ENCODE measurements at places on chromosomes 13 and 19.
A peak's percentile ranks its signal among the peaks of the same experiment; 100 is the strongest.

- no peak for DNase-seq
Measured at GRCh38 chr19:31629579-31630363, 280.5 kb upstream of the TSHZ3 start.

GRCh38 chr19:28949535-28949934, 263.4 kb downstream of the UQCRFS1 start:
- no peak for DNase-seq

DNA sequence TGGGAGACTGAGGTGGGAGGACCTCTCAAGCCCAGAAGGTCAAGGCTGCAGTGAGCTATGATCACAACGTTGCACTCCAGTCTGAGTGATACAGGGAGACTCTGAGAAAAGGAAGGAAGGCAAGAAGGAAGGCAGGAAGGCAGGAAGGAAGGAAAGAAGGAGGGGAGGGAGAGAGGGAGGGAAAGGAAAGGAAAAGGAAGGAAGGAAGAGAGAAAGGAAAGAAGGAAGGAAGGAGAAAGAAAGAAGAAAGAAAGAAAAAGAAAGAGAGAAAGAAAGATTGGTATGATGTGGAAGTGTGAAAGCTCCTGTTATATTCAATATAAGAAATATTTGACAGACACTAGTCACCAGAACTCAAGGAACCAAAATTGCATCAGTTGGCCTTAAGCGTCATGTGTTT, 32.5 kb upstream of the CEBPG start:
- DNase-seq: no peak

DNA sequence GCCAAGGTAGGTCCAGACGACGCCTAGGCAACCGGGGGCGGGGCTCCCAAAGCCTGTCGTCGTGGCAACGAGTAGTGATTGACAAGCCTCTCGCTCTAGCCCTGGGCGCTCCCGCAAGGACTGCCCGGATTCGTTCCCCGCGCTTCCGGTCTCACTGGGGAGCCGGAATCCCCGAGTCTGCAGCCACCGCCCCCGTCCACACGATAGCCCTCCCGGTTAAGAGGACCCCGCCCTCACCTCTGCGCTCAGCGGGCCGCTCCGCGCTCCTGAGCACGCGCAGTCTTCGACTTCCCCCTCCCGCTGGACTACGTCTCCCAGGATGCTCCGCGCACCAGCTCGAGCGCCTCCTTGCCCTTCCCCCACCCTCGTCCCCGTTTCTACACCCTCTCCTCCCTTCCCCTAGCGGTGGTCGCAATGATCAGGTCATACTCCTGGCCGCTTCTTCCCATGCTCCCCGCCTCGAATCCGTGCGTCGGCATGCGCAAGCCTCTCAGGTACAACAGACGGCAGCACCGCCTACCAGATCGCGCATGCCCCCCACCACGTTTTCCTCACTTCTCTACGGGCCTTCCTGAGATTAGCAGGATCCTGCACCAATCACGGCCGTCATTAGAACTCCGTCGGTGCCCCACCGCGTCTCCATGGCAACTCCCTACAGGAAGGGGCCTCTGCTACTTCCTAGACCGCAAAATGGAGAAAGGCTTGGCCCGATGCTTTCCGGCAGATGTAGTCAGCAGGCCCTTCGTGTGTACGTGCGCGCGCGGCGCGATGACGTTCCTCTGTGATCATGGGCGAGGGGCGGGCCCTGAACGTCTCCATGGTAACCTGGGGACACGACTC, at the start of gene MZF1:
Gene MZF1 (minus strand): TSS at position 518 of the 840 bp plus-strand sequence. CDS start 1,946 bp downstream, outside the sequence.
- peak; percentile 100 for DNase-seq

DNA sequence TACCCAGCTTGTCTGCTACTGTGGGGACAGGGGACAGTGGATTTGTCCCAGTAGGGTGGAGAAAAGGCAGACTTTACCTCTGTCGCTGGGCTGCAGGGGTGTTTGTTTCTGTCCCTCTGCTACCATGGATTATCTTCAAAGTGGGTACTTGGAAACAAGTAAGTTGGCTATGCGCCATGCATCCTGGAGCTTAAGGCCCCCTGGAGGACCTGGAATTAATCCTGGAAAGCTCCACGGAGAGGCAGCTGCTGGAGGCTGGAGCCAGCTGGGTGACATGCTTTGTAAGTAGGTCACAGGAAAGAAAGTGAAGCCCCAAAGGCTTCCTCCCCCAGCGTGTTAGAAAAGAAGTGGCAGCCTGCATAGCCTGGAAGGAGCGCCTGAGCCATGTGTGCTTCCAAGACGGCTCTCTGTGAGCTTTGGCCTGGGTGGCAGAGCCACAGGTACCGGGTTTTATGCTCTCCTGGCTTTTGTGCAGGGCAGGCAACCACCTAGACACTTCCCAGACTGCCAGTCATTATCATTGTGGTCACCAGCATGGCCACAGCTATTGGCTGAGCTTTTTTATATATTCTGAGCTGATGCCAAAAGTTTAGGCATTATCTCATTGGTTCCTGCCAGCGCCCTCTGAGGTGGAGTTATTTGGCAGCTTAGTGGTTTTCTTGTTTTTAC, 9.5 kb downstream of the B3GLCT start:
- no peak for DNase-seq

- DNase-seq: no peak
Measured at GRCh38 chr19:30393046-30393445, 20.9 kb downstream of the ZNF536 start.

GRCh38 chr13:39876258-39876657, 220.8 kb downstream of the COG6 start:
- DNase-seq: peak; percentile 32

GRCh38 chr13:99305566-99305965, 1.6 kb downstream of the GPR183 start:
- no peak for DNase-seq

- no peak for DNase-seq
Measured at GRCh38 chr19:16026131-16026530, 50.2 kb upstream of the TPM4 start.

GRCh38 chr19:23957660-23958281, 43.1 kb downstream of the ZNF726 start:
- DNase-seq: no peak

GRCh38 chr19:13095934-13096927, 6.4 kb downstream of the LYL1 start:
- no peak for DNase-seq

DNA sequence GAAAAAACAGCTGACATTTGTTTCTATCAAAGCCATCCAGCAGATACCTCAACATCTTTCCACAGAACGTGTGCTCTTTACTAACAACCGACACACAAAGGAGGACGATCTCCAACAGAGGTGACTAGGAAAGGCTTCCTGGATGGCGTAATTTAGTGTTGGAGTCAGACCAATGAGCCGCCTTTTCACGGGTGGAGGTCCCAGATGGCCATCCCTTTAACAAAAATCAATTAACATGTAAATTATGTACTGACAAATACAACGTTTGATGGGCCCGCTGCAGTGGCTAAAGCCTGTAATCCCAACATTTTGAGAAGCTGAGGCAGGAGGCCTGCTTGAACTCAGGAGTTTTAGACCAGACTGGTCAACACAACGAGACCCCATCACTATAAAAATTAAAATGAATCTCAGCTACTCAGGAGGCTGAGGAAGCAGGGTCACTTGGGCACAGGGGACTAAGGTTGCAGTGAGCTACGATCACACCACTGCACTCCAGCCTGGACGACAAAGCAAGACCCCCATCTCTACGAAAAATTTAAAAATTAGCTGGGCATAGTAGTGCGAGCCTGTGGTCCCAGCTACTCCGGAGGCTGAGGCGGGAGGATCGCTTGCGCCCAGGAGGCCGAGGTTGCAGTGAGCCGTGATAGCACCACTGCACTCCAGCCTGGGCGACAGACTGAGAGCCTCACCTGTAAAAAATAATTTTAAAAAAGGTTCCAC, 1.2 kb upstream of the DPY19L3 start:
- DNase-seq: peak; percentile 16

- DNase-seq: no peak
Measured at GRCh38 chr19:16871871-16872270, 16.9 kb upstream of the F2RL3 start.

DNA sequence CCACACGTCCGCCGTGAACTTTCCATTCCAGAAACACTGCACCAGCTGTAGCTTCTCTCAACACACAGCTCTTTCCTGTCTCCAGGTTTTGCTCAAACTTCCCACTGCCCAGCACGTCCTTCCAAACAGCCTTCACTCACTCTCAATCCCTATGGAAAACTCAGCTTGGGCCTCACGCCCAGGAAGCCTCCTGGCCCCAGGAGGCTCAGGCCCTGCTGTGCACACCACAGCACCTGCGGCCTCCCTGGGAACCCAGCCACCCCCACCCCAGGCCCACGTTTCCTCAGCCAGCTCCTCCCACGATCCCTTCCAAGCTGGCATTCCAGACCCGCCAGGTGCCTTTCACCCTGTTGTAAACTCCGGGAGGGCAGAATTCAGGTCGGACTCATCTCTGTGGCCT, 35.2 kb downstream of the C13orf46 start:
- no peak for DNase-seq

GRCh38 chr13:74761801-74762757, 627.9 kb upstream of the KLF12 start:
- DNase-seq: no peak

GRCh38 chr19:46859637-46860124, 1.1 kb upstream of the ARHGAP35 start:
- DNase-seq: no peak

DNA sequence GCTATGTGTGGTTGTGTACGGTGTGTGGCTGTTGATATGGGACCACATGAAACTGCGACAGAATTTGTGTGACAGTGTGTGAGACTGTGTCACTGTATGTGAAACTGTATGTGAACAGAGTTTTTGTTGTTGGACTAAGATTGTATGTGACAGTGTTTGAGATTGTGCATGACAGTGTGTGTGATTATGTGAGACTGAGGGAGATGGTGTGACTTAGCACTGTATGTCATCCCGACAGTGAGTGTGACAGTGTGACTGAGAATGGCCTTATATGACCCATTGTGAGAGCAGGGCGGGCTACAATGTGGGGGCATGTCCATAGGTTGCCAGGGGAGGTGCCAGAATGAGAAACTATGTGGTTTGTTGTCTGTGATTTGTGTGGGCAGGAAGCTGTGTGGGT, 930 bp downstream of the ZNF583 start:
- no peak for DNase-seq
